ENCODE measurements at places on chromosomes 6 and 20.

DNA sequence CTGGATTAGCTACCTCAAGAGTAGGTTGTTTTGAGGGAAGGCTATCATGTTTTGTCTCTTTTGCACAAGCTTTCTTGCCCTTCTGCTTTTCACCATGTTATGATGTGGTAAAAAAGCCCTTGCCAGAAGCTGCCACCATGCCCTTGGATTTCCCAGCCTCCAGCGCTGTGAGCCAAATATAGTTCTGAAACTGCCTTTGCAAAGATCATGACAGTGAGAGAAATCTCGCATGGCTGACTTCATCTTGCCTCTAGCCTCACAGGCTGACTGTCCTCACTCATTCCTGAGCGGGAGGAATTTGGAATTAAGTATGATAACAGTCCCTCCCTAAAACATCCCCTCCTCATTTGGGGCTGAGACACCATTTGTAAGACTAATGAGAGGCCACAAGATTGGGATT, 207.7 kb downstream of the BTBD9 start:
- DNase-seq = no peak

DNA sequence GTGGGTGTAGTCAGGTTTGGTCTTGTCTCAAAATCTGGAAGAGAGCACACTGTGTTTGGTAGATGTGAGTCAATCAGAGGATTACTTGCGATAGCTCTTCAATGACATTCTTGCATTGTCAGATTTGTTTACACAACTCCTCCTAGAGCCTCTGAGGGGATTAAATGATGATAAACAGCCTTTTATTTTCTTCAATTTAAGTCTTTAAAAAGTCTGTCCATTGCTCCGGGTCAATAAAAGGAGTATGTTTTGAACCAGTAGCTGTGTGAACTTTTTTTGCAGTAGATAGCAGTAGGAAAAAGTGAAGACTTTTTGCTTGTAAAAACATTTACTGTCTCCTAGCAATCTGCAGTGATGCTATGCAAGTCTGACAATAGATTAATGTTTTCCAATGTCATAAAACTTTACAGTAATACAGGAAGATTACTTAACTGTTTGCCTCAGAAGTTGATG, 49.9 kb downstream of the GJA1 start:
- DNase-seq = no peak

- DNase-seq = peak; percentile 19
These were observed 31.3 kb downstream of the TRMT6 start for GRCh38 chr20:5918856-5919625.

GRCh38 chr6:39952167-39952566, 17.9 kb upstream of the MOCS1 start:
- no peak for DNase-seq

DNA sequence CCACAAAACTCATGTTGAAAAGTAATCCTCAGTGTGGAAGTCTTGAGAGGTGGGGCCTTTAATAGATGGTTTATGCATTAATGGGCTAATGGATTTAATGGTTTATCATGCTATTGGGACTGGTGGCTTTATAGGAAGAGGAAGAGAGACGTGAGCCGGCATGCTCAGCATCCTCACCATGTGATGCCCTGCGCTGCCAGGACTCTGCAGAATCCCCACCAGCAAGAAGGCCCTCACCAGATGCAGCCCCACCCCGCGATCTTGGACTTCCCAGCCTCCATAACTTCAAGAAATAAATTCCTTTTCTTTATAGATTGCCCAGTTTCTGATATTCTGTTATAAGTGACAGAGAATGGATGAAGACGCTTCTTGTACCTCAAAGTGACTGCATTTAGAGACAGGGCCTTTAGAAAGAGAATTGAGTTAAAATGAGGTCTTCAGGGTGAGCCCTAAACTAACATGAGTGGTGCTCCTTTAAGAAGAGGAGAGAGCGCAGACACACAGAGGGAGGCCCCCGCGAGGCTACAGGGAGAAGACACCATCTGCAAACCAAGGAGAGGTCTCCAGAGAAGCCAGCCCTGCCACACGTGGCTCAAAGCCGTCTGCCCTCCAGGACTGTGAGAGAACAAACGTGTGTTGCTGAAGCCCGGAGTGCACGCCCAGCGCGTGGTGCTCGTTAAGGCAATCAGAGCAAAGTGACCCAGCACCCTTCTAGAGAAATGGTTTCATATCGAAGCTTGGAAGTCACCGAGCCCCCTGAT, 56.9 kb downstream of the IRF4 start:
- no peak for DNase-seq

Data from NCI-H2029 (cell line).